Activated naive CD4-positive, alpha-beta T cell treated with anti-CD3 and anti-CD28 coated beads for 36 hours (primary cell): ENCODE measurements at places on chromosomes 1 and 21. TPM values are rescaled to one million over a fixed set of nuclear protein-coding genes. Genes with fewer than 3 reads are reported as not detected.

- no peak for DNase-seq
Observed at GRCh38 chr1:161722406-161722805, 1.1 kb downstream of the FCRLB start.

DNA sequence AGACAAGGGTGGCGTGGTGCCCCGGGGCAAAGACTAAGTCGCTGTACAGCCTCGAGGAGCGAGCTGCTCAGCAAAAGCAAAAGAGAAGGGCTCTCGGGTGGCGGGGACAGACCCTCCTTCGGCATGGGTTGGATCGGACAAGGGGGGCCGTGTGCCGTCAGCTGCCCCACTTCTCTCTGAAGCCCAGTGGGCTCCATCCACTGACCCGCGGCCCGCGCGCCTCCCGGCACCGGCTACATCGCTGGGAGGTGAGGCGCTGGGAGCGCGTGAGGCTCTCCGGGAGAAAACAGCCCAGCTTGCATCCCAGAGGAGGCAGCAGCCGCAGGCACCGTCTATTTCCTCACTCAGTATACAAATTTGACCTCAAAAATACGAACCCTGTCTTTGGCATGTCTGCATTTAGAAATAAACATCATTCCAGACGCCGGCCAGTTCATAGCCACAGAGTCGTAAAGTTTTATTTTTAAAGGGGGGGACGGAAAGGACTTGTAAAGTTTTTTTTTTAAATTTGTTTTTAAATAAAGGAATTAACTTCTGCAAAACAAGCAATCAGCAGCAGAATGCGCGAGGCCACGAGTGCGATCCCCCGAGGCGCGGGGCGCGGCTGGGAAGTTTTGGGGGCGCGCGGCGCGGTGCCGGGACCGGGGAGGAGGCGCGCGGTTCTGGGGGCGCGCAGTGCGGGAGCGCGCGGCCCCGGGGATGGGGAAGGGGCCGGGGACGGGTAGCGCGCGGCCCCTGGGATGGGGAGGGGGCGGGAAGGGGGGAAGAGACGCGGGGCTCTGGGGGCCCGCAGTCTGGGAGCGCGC lies 689 bp upstream of the GPR137B start:
- DNase-seq: peak; percentile 11

The IGFN1 gene
- not detected for total RNA-seq

- no peak for DNase-seq
Observed at GRCh38 chr1:226485192-226485591, 63.4 kb upstream of the STUM start.

GRCh38 chr1:29893046-29893723 lies 656.9 kb downstream of the PTPRU start:
- DNase-seq: no peak

The KCNT2 gene
- total RNA-seq: not detected

The LRIG2 gene
- total RNA-seq: 9.1 TPM

GRCh38 chr1:18408656-18409370 lies 71.9 kb upstream of the KLHDC7A start:
- DNase-seq: no peak

GRCh38 chr1:42221952-42222606 lies 57.5 kb upstream of the GUCA2A start:
- no peak for DNase-seq

The SERPINC1 gene
- total RNA-seq: not detected

GRCh38 chr1:90714521-90714951 lies 2.6 kb downstream of the BARHL2 start:
- DNase-seq: no peak

GRCh38 chr1:185491604-185492003 lies 174.6 kb upstream of the IVNS1ABP start:
- no peak for DNase-seq

DNA sequence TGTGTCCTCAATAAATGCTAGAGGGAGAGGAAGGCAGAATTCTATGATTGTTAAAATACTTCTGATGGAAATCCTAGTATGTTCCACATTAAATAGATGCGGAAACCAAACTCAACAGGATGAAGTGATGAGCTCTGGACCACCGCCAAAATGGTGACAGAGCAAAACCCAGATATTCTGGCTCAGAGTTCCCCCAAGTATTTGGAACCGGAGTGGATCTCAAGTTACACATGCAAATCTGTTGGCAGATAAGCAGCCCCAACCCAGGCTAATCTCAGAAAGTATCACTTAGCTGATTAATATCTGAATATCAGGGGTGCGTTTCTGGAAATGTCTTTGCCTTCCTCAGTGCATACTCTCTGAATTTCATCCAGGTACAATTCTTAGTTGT lies 17.4 kb upstream of the GRHL3 start:
- DNase-seq: no peak

DNA sequence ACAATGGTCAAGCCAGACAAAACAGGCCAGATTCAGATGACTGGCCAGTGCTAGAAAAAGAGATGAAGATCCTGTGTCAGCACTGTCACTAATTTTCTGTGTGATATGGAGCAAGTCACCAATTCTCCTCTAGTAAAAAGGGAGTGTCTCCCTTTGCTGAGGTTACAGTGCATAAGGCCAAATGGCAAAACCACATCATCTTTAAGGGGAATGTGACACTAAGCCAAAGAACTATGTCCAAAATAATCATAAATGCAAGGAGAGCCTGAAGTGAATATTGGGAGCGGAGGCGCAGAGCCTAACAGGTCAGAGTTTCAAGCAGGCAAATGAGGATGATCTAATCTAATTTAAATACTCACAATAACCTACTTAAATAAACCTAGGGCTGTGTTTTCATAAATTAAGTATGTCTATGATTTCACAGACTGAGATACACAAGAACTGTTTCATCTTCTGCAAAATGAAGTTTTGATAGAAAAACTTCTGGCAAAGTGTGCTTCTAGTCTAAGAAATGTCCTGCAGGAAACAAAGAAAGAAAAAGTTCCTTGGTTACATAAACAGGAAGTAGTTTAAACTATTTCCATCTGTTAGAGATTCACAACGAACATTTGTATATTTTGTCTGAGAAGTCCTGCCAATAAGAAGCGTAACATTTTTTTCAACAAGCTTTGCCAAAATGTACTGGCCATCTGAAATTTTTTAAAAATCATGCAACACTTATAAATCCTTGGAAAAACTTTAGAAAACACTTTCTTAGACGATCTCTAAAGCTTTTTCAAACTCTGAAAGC lies 290.2 kb downstream of the LRRC40 start:
- no peak for DNase-seq

- DNase-seq: no peak
Observed at GRCh38 chr21:43978060-43978459, 34.0 kb upstream of the TRAPPC10 start.

DNA sequence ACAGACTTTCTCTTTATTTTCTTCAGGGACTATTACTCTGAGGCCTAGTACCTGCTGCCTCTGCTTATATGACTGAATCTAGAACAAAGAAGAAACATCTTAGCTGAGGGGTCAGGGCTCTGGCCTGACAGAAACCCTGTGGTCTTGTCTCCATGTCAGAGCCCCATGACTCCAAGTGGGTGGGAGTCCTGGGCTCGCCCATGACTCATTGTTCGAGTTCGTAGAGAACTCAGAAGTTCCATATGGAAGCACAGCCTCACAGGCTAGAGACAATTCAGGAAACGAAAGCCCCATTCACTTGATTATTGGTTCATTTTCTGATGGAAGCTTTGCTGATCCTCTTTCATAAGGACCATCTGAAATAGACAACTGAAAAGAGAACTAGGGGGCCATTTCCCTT lies 73.2 kb downstream of the CD58 start:
- DNase-seq: no peak

- DNase-seq: no peak
Observed at GRCh38 chr21:39098696-39099200, 84.5 kb downstream of the PSMG1 start.

The SLC1A7 gene
- not detected for total RNA-seq

GRCh38 chr1:83932693-83933092 lies 66.2 kb downstream of the TTLL7 start:
- no peak for DNase-seq

DNA sequence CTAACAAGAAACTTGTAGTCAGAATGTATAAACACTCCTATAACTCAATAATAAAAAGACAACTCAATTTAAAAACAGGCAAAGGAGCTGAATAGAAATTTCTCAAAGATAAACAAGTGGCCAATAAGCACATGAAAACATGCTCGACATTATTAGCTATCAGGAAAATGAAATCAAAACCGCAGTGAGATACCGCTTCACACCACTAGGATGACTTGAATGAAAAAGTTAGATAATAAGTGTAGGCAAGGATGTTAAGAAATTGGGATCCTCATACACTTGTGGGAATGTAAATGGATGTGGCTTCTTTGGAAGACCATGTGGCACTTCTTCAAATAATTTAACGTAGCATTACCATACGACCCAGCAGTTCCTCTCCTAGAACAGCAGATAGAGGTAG lies 8.9 kb downstream of the RALGPS2 start:
- DNase-seq: no peak

GRCh38 chr1:183773482-183774274 lies 31.2 kb upstream of the RGL1 start:
- no peak for DNase-seq

DNA sequence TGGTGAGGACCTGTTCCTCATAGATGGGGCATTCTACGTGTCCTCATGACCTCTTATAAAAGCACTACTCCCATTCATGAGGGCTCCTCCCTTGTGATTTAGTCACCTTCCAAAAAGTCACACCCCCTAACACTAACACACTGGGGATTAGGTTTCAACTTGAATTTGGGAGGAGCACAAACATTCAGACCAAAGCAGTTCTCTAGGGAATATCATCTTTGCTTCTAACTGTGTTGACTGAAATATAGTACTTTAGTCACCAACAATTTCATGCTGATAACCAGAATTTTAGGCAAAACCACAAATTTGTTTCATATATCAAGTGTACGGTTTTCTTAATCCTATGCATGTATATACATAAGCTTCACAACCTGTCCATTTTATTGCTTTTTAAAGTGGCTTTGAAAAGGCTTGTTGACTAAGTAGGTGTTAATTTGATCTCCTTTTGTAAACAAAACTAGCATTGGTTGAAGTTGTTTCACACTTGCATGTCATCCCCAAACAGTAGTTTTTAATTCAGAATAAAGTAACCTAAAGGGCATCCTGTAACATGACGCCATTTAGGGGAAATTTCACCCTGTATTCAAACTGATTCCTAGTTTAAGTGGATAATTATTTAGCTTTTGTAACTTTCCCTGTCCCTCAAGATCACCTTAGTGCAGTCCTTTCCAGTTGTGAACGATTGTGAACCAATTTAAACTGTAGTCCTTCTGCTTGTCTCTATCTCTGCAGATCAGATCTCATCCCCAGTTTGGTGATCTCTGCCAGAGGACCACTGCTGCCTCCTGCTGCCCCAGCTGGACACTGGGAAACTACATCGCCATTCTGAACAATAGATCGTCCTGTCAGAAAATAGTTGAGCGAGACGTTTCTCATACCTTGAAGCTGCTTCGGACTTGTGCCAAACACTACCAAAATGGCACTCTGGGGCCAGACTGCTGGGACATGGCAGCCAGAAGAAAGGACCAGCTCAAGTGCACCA lies 141.1 kb downstream of the TLR5 start:
- DNase-seq: no peak

The ILDR2 gene
- 9.1 TPM for total RNA-seq

- no peak for DNase-seq
Observed at GRCh38 chr1:90761781-90762589, 44.9 kb upstream of the BARHL2 start.

The OR2L8 gene
- not detected for total RNA-seq

The HSD3B1 gene
- total RNA-seq: not detected

The CSTB gene
- total RNA-seq: 23.0 TPM

DNA sequence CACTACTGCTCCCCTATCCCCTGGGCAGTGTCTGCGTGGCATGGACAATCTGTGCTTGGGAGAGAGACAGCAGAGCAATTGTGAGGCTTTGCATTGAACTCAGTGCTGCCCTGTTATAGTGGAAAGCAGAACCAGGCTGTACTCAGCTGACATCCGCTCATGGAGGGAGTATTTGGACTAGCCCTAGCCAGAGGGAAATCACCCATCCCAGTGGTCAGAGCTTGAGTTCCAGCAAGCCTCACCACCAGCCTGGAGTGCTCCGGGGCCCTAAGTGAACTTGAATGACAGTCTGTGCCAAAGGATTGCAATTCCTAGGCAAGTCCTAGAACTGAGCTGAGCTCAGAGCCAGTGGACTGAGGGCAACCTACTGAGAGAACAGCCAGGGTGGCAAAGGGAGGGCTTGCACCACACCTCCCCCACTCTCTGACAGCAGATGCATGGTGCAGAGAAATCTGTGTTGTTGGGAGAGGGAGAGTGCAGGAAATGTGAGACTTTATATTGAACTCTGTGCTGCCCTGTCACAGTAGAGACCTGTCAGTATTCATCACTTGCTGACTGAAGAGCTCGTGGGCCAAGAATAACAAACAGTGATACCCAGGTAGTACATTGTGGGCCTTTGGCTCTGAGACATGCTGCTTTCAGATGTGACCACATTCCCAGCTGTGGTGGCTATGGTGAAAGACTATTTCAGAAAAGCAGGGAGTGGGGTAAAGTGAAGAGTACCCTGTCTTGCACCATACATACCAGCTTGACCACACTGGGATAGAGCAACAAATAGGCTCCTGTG lies 107.7 kb upstream of the SLC5A9 start:
- DNase-seq: no peak

DNA sequence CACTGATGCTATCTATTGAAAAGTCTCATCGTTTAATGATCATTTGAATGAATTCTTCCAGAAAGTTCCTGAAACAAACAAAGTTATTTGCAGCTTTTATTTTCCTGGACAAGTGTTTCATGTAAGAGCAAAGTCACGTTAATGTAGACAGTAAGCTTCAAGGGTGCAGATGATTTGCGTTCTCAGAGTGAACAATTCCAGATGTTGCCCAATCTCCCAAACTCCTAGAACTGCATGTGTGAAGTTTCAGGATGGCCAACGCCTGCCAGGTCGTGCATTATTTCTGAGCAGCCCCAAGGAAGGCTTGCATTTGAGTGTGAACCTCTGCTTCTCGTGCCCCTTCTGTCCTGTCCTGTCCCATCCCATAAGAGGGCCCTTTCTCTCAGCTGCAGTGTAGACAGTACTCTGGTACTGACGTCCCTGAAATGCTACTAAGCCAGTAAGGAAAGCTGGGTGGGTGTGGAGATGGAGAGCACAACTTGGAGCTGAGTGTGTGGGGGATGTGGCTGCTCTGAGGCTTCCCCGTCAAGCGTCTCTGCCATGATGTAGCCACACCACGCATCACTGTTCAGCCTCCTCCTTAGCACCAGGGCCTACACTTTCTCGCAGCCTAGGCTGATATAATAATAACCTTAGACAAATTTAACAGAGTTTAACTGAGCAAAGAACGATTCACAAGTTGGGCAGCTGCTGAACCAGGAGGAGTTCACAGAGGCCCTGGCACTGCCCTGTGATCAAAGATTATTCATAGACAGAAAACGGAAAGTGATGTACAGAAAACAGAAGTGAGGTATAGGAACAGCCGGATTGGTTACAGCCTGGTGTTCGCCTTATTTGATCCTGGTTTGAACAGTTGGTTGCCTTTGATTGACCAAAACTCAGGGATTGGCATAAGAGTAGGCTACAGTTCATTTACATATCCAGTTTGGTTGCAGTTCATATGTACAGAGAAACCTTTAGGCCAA lies 50.4 kb downstream of the RHOU start:
- DNase-seq: no peak

DNA sequence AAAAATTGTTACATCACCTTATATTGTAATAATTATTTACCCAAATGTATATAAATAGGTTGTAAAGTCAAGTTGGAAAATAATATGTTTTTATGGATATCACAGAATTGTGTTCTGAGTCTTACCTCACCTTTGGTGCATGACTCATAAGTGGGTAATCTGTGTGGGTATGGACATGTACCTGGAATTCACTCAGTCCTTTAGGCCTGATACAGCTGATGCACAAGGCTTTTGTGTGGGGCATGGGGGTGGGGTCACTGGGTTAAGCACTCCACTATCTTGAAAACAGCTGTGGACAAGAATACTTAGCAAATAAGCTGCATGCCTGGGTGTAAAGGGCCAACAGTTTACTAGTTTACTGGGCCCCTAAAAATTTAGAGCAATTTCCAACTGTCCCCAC lies 34.4 kb downstream of the INKA2 start:
- DNase-seq: no peak
